NCI-H526 (cell line): ENCODE measurements at places on chromosomes 13 and 19.

DNA sequence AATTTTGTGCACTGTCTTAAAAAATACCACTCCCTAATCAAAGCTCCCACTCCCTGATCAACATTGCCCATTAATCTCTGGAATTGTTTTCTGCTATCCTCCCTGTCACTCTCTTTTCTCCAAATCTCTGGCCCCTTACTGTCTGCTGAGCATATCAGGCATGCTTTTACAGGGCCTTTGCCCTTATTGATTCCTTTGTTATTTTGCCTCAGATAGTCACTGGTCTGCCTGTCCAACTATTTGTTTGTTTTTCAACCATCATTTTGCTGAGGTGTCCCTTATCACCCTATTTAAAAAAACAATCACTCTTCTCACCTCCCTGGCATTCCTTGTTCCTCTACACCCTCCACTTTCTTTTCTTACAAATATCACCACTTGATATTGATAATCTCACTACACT is 153.0 kb downstream of the PCDH9 start:
- DNase-seq: no peak

DNA sequence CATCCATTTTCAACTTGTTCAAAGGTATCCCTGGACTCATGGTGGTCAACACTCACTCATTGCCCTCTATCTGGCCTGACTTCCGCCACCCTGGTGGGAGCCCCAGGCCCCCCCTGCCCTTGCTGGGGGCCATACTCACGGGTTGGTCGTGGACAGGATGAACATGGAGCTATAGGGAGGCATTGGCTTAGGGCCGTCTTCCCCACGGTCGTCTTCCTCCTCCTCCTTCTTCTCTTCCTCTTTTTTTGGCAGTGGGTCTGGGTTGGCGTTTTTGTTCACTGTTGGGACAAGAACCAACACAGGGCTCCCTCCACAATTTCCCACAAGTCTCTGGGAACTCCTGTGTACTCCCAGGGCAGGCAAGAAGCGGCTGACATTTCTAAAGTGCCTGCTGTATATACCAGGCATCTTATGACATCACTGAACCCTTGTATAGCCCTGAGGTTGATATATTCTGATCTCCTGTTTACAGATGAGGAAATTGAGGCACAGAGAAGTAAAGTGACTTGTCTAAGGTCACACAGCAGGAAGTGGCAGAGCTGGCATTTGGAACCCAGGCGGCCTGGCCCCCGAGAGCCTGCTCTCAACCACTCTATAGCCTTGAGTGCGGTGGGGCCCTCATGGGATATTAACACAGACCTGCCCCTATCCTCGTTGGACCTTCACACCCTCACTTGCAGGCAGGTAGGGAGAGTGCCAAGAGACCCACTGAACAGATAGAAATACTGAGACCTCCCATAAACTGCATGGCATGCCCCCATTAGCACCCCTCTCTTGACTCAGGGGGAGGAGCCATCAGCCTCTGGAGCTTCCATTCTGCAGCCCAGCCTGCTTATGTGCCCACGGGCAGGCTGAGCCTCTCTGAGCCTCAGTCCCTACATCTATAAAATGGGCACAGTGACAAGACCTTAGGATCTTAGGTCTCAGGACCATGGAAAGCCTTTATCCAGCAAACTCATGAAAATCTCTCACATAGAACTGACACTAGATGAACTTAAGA is 135.0 kb downstream of the IER2 start:
- no peak for DNase-seq

DNA sequence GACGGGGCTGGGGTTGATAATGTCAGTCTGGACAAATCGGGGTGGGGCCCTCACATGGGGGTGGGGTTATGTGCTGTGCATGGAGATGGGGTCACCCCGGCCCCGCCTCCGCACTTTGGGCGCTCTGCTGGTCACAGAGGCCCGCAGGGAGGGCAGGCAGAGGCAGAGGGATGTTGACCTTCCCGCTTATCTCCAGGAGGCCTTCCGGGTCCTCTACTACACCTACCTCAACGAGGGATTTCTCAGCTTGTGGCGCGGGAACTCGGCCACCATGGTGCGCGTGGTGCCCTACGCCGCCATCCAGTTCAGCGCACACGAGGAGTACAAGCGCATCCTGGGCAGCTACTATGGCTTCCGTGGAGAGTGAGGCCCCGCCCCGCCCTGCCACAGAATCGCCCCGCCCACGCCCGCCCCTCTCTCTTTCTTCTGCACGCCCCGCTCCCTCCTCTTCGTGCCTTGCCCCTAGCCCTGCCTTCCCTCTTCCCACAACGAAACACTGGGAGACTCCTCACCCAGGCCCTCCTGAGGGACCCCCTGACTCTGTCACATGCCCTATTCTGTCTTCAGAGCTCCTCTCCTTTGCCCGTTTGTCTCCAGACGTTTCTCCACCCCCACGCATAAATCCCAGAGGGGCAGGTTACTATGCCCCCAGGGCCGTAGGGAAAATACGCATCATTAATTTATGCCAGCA is 32.8 kb downstream of the TMEM161A start:
- DNase-seq: peak; percentile 51

DNA sequence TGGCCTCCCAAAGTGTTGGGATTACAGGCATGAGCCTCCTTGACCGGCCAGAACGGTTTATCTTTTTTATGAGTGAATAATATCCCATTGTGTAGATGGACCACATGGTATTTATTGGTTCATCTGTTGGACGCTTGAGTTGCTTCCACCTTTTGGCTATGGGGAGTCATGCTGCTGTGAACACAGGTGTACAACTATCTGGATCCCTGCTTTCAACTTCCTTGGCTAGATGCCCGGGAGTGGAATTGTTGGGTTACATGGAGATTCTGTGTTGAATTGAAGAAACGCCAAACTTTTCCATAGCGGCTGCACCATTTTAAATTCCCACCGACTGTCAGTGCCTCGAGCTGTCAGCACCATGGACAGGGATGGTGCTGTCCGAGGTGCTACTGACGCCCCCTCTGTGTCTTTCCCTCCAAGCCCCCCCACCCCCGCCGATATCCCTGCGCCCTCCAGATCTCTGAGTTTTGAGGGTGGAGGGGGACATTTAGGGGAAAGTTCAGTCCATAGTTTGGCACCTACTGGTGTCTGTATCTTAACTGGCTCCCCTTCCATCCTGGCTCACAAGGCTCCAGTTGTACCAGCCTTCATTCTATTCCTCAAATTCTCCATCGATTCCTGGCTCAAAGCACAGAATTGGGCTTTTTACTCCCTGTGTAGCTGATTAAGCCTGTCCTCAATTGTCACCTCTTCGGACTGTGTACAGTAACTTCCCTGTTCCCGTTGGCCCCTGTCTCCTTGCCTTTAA is 27.3 kb downstream of the PNPLA6 start:
- DNase-seq: no peak

- no peak for DNase-seq
These were observed 19.1 kb downstream of the TMEM150B start for GRCh38 chr19:55305983-55306562.

- no peak for DNase-seq
These were observed 560 bp downstream of the NDUFA7 start for GRCh38 chr19:8320564-8321066.

DNA sequence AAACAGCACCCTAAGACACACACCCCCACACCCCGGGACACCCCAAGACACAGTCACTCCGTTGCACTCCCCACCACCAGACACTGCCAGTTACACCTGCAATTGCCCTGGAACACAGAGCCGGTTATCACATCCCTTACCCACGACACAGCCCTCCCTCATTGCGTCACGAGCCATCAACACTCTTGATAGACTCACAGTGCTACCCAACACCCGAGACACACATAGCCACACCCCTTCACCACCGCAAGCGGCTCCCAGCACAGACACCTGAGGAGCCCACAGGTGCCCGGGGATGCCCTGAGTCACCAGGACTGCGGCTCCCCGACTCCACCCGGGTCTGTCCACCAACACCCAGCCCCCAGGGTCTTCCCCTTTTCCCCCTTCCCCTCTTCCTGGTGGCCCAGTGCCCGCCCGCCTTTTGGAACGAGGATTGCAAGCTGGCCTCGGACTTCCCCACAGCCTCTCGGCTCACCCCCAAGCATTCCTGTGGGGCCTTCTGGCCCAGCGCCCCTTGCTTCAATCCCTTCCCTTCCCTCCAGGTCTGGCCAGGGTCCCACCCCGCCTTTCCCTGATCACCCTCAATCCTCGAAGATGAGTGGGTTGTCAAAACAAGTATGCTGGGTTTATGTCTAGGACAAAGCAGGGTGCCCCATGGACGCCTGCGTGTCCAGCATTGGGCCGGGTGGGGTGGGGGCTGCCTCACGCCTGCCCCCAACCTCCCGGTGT is 1.7 kb upstream of the PTGER1 start:
- no peak for DNase-seq

DNA sequence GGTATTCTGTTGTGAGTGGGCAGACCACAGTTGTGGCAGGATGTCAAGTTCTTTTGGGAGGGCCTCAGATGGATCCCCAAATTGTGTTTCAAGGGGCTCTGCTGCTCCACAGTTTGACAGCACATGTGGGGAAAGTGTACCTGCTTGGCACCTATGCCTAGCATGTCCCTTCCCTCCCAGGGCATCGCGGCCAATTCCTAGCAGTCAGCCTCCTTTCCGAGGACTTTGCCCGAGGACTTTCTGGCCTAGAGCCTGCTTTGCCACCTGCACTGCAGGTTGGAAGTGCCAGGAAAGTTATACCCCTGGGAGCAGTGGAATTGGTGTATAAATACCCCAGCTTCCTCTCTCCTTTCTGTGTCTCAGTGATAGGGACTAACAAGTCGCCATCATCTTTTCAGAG is 11.9 kb upstream of the GPR12 start:
- no peak for DNase-seq

DNA sequence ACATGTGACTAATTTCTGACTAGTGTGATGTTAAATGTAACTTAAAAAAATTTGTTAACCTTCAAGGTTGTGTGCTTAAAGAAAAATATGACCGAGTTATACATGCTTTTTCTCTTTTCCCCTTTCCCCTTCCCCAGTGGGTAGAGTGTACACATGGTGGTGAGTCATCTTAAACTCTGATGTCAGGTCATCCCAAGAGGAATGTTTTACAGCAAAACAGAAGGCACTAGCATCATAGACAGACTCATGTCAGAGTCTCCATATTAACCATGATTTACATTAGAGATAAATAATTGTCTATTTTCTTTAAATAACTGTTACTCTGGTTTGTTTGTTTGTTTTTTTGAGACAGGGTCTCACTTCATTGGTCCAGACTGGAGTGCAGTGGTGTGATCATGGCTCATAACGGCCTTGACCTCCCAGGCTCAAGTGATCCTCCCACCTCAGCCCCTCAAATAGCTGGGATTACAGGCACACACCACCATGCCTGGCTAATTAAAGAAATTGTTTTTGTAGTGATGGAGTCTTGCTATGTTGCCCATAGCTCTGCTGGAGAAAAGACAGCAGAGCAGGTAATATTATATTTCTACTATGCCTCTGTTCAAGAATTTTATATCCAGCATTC is 160.4 kb upstream of the PCDH9 start:
- no peak for DNase-seq

GRCh38 chr13:41622432-41623429 is 165.4 kb downstream of the RGCC start:
- no peak for DNase-seq

DNA sequence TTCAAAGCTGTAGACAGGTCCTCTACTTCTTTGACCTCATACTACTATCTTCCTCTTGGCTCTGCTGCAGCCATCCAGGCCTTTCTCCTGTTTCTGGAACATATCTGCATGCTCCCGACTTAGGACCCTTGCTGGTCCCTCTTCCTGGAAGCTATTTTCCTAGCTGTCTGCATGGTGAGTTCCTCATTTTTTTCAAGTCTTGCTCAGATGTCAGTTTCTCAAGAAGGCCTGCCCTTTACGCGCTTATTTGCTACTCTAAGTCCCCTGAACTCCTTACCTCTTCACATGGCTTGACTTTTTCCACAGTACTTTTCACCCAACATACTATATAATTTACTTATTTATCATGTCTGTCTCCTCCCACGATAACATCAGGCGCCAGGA is 31.4 kb downstream of the DNAJC3 start:
- DNase-seq: no peak

DNA sequence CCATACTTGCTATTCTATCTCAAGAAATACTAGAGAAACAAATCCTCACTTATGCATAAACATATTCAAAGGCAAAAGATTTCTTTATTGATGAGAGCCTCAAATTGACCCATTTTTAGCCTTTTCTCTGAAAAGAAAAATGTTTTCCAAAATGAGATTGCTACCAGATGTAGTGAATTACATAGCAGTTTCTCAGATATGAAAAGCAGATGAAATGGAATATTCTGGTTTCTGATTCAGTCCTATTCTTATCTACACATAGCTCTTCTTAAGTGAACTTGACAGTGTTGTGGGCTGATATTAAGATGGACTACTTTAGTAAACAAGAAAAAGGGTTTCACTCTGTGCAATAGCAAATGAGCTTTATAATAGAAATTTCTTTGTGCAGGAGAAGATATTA is 183.5 kb downstream of the DNAJC15 start:
- DNase-seq: no peak

DNA sequence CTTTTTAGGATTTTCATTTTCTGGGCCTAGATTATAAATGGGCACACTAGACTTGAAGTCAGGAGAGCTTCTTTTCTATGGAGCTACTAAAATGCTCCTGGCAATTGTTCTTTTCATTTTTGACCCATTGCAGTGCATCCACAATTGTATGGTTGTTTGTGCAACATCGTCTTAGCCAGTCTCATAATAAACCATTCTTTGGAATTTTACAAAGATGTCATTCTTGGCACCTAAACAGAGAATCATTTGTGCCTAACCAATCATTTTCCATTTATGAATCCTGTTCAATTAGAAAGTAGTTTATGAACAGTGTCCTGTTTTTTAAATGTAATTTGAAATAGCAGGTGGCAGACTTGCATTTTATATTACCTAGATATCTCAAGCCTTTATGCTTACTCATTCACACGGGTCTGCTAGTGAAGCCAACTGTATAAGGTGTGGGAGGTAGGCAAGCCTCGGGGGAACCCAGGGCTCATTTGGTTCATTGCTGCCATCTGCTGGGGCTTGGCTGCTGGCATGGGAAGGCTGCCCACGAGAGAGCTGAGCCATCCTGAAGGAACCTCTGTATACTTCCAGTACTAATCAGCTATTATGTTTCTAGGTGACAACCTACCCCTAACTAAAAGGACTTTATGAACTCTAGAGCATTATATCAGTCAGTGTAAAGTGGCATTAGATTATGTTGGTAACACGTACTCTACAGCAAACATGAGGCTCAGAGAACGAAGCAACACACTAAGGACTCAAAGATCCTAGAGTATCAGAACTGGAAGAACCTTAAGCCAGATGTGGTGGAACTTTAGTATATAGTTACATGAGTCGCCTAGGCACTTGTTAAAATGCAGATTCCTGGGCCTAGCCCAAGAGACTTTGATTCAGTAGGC is 60.0 kb downstream of the TPT1 start:
- DNase-seq: peak; percentile 72

GRCh38 chr13:76522083-76522755 is 364.0 kb downstream of the KCTD12 start:
- peak; percentile 62 for DNase-seq
